Activated CD8-positive, alpha-beta memory T cell treated with anti-CD3 and anti-CD28 coated beads, Interleukin-2, amount 10 ng/mL, durations not matched to agents 7 days and 5 days (primary cell): ENCODE measurements at places on chromosomes 11 and 22. TPM values are rescaled to one million over a fixed set of nuclear protein-coding genes. Genes with fewer than 3 reads are reported as not detected.

DNA sequence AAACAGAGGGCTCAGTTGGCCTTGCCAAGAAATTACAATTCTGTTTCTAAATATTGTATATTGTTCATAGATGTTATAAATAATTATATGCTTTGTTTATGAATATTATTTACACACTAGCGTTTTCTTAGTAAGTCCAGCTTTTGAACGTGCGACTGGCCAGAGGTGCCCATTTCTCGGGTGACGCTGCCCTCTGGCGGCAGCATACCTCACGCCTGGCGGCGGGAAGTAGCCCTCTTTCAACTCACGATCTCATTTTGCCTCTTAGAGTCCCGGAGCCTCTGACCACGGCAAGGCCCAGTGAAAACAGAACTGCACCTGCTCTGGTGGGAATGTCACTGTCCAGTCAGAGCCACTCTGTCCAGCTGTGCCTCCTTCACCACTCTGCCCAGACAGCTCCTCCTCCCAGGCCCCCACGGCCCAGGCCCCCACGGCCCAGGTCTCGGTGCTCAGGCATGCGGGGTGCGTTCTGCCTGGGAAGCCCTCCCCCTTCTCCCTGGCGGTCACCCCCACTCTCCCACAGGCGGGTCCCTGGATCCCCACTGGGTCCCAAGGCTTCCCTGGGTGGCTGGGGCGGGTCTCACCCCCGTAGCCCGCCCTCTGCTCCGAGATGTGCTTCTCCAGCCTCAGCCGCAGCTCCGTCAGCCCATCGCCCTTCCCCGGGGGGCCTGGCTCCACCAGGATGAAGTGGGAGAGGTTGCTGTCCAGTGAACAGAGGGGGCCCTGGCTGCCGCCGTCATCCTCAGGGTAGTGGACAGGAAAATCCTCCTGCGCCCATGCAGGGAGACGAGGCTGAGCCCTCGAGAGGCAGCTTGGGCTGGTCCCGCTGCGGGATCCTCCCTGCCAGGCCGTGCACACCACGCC lies 19.3 kb downstream of the TSSC4 start:
- no peaks in the 10 kb centered on the region for H3K4me1 ChIP-seq
- no peaks in the 10 kb centered on the region for H3K27me3 ChIP-seq
- no peak overlapping the region for H3K27ac ChIP-seq
- peak; percentile 74 for DNase-seq

- H3K27ac ChIP-seq = no peak overlapping the region
- DNase-seq = no peak
- H3K4me3 ChIP-seq = no peak overlapping the region
- peaks cover 10% of the 10 kb centered on the region for H3K4me1 ChIP-seq
These were observed 12.5 kb upstream of the CCDC117 start for GRCh38 chr22:28759861-28760560.

DNA sequence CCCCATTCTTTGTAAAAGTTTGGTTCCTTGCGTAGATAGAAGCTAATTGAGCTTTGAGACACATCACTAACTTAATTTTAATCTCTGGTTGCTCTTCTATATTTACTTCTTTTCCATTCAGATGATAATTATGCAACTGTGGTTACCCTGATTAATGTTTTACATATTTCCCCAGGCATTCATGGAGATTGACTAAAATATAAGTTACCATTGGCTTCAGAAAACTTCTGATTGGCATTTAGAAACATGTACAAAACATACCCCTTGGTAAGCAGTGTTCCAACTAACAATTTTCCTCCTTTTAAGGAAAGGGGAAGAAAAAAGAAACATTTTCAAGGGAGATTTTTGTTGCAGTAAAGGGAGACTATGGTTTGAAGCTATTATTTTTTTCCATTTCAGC lies 43.9 kb downstream of the FAT3 start:
- no peaks in the 10 kb centered on the region for H3K4me1 ChIP-seq
- H3K27me3 ChIP-seq = no peaks in the 10 kb centered on the region
- no peaks in the 10 kb centered on the region for H3K36me3 ChIP-seq
- H3K4me3 ChIP-seq = no peak overlapping the region
- no peak overlapping the region for H3K27ac ChIP-seq
- no peak for DNase-seq

- peaks cover 10% of the 10 kb centered on the region for H3K4me1 ChIP-seq
- peaks cover 11% of the 10 kb centered on the region for H3K27me3 ChIP-seq
- no peak overlapping the region for H3K27ac ChIP-seq
- H3K36me3 ChIP-seq = no peaks in the 10 kb centered on the region
- no peak overlapping the region for H3K4me3 ChIP-seq
These were observed 57.7 kb upstream of the AMPD3 start for GRCh38 chr11:10397226-10397987.

DNA sequence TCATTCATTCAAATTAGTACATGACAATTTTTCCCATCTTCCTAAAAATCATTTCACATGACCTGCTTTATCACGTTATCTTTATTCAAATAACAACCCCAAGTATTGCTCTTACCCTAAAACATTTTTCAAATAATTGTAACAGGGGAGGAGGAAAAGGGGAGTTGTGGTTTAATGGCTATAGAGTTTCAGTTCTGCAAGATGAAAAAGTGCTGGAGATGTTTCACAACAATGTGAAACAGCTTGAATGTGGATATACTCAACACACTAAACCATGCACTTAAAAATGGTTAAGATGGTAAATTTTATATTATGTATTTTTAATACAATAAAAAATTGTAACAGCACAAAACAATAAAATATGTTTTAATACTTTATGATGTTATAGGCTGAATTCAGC lies 161.6 kb upstream of the GUCY1A2 start:
- H3K4me3 ChIP-seq = no peak overlapping the region
- H3K4me1 ChIP-seq = no peaks in the 10 kb centered on the region
- no peak overlapping the region for H3K27ac ChIP-seq
- DNase-seq = no peak
- no peaks in the 10 kb centered on the region for H3K27me3 ChIP-seq
- H3K36me3 ChIP-seq = no peaks in the 10 kb centered on the region

- no peaks in the 10 kb centered on the region for H3K4me1 ChIP-seq
- no peaks in the 10 kb centered on the region for H3K36me3 ChIP-seq
- DNase-seq = no peak
- no peak overlapping the region for H3K4me3 ChIP-seq
- H3K27me3 ChIP-seq = peaks cover 9% of the 10 kb centered on the region
These were observed 74.1 kb downstream of the PRSS23 start for GRCh38 chr11:86874304-86875056.

- H3K27me3 ChIP-seq = no peaks in the 10 kb centered on the region
- H3K36me3 ChIP-seq = no peaks in the 10 kb centered on the region
- DNase-seq = no peak
- peaks cover 23% of the 10 kb centered on the region for H3K4me1 ChIP-seq
- no peak overlapping the region for H3K4me3 ChIP-seq
These were observed 19.6 kb downstream of the RTN4R start for GRCh38 chr22:20248461-20248978.

GRCh38 chr11:31069447-31070205 lies 299.9 kb downstream of the DCDC1 start:
- H3K36me3 ChIP-seq = no peaks in the 10 kb centered on the region
- H3K4me1 ChIP-seq = no peaks in the 10 kb centered on the region
- DNase-seq = no peak
- H3K27me3 ChIP-seq = no peaks in the 10 kb centered on the region

DNA sequence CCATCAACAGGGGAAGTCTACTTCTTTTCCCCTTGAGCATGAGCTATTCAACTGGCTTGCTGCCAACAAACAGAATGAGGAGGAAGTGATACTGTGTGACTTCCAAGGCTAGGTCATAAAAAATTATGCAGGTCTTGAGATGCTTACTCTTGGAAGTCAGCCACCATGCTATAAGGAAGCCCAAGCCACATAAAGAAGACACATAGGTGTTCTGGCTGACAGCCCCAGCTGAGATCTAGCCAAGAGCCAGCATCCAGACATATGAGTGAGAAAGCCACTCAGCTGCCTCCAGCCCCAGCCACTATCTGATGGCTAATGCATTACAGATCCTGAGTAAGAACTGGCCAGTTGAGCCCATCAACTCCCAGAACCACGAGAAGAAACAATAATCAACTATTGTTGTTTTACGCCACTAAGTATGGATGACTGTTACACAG lies 31.0 kb upstream of the PPP2R1B start:
- no peaks in the 10 kb centered on the region for H3K27me3 ChIP-seq
- H3K36me3 ChIP-seq = peaks cover 19% of the 10 kb centered on the region
- H3K4me1 ChIP-seq = no peaks in the 10 kb centered on the region
- H3K4me3 ChIP-seq = no peak overlapping the region

DNA sequence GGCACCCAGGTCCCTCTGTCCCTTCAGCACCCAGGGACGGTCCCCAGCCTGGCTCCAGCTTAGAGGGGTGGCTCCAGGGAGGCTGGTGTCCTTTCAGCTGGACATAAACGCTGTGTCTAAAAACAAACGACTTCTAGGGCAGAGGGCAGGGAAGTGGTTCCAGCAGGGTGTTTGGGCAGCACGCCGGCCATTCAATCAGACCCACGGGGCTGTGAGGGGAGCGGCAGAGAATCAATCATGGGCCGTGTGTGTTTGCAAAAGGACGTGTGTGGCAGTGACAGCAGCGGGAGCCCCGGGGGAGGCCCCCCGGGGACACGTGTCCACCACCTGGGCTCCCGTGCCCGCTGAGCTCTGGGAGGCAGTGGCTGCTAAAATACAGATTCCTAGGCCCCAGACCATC lies 127.7 kb downstream of the MN1 start:
- H3K36me3 ChIP-seq = no peaks in the 10 kb centered on the region
- no peak overlapping the region for H3K27ac ChIP-seq
- no peaks in the 10 kb centered on the region for H3K4me1 ChIP-seq
- no peak overlapping the region for H3K4me3 ChIP-seq
- DNase-seq = no peak
- H3K27me3 ChIP-seq = no peaks in the 10 kb centered on the region

GRCh38 chr11:78575478-78575877 lies 814 bp upstream of the NARS2 start:
- peaks cover 5% of the 10 kb centered on the region for H3K27me3 ChIP-seq
- peaks cover 9% of the 10 kb centered on the region for H3K36me3 ChIP-seq
- H3K4me1 ChIP-seq = peaks cover 24% of the 10 kb centered on the region
- DNase-seq = no peak

CKAP5 gene
- total RNA-seq = 167 TPM

IL10RA gene
- 260 TPM for total RNA-seq

HPX gene
- 0.76 TPM for total RNA-seq

E2F8 gene
- total RNA-seq = 46.9 TPM

BBOX1 gene
- not detected for total RNA-seq

MS4A6E gene
- not detected for total RNA-seq
